ENCODE measurements at places on chromosomes 4 and X. TPM values are rescaled to one million over a fixed set of nuclear protein-coding genes. Genes with fewer than 3 reads are reported as not detected.

GRCh38 chrX:30649859-30650258 lies 3.4 kb upstream of the GK start:
- DNase-seq: no peak

GRCh38 chr4:160611181-160611580 lies 1508.3 kb downstream of the RAPGEF2 start:
- DNase-seq: no peak

DNA sequence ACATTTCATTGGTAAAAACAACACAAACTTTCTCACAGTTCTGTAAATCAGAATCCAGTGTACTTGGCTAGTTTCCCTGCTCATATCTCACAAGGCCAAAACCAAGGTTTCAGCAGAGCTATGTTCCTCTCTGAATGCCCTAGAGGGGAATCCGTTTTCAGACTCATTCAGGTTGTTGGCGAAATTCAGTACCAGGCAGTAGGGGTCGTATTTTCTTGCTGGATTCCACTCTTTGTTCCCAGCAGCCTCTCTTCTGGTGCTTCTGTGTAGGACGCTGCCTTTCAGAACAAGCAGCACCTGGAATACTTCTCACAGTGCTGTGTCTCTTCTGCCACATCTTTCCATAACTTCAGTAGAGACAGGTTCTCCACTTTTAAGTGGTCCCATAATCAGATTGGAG lies 351.9 kb downstream of the PCDH18 start:
- no peak for DNase-seq

DNA sequence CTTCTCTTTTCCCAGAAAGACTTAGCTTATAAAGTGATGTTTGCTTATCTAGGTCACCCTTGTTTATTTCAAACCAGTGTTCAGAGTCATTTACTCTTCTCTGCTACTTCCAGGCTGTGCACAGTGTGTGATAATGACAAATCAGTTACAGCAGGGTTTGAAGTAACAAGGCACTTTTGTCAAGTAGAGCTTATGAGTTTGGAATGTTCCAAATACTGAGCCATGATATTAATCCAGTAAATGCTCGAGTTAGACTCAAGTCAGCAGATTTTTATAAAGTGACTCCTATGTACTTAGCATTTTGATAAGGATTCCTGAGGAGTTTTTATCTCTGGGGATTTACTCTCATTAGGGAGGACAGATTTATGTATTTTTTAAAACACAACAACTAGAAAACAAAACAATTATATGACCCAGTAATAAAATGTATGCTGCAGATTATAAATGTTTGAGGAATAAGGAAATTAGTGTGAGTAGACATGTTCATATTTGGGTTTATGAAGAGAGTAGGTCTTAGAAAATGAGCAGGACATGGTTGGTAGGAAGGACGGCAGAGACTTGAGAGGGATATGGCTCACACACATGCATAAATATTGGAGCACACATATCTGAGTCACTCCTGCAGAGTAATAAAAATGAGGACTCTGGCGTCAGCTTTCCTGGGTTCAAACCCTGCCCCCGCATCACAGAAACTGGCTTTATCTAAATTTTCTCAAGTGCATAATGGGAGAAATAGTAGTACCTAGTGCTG lies 271.2 kb downstream of the FBXO8 start:
- DNase-seq: no peak

DNA sequence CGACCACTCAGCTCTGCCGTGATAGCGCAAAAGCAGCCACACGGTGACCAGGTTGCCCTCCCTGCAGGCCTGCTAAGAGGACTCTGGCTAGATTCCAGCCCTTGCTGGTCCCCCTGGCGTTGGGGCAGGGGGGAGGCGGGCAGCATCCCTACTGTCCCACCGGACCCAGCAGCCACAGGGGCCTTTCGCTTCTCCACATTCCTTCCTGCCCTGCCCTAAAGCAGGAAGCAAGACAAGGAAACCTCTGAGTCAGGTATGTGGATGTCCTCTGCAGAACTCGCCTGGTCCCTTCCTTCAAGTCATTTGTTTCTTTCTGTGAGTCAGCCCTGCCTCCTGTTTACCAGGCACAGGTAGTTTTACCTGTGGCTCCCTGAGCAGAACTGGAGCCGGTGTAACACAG lies 60.2 kb upstream of the CLDN34 start:
- DNase-seq: no peak

DNA sequence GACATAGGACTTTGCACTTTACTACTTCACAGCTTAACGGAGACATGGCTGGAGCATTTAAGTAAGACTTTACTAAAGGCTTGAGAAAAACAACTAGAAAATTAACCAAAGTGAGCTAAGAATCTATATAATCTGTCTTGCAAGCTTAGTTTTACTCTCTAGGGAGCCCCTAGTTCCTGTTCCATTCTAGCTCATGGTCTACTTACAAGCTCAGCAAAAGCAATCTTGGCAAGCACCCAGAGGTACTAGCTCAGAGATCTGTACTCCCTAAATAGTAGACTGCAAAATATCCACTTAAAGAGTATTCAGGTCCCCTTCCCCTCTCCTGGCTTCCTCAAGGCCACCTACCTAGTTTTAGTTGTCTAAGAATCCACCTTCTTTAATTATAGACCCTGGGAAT lies 469.0 kb downstream of the IDS start:
- DNase-seq: no peak

GRCh38 chrX:11461201-11462001 lies 168.2 kb downstream of the AMELX start:
- DNase-seq: no peak

- DNase-seq: no peak
These were observed 190.7 kb downstream of the GLUD2 start for GRCh38 chrX:121238093-121238492.

DNA sequence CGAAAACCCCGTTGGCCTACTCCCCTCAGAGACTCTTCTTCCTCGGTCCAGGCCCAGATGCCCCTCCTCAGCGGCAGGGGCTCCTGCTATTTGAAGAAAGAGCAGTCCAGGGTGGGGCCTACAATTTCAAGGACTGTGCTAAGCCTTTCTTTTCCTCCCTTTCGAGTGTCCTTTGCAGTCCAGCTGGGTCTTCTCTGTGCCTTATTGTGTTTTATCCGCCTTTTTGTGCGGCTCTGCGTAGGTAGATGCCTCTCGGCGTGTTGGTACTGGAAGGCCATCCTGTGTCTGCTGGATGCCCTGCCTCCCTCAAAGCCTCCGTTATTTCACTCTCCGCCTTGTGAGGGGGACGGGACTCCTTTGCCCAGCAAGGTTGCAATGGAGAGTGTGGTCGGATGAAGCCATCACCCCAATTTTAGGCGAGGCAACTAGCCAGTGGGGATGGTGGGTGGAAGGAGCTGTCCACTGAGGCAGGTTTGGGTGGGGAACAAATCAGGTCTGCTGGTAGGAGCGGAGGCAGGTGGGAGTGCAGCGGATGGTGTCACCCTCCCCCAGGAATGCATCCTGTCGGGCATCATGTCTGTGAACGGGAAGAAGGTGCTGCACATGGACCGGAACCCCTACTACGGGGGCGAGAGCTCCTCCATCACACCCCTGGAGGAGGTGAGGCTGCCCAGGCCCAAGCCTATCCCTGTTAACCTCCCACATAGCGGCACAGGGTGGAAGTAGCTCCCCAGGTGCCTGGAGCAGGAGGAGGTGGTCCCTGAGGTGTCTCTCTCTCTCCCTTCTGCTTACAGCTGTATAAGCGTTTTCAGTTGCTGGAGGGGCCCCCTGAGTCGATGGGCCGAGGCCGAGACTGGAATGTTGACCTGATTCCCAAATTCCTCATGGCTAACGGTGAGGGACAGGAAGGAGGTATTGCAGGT lies 1.3 kb downstream of the GDI1 start:
- DNase-seq: no peak

GRCh38 chr4:103948244-103949018 lies 228.6 kb upstream of the TACR3 start:
- no peak for DNase-seq

DNA sequence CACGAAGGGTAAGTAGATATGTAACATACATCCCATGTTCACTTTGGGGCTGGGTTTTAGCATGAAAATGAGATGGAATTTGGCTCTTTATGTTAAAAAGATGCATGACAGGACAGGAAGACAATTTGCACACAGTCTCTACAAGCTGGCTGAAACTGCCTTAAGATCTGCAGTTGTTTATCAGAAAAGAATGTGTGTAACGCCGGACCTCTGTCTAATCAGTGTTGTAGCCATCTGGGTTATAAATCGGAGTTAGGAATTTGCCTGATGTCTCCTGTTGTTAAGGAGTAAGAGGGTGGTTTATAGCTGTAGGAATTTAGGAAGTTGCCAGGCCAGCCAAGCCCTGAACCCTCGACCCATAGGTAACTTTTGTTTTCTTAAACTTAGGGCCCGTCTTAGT lies 562.9 kb upstream of the FAT1 start:
- no peak for DNase-seq

The CENPC gene
- total RNA-seq: 36.4 TPM

The F9 gene
- not detected for total RNA-seq

The PDGFRA gene
- total RNA-seq: 0.45 TPM

The DRD5 gene
- not detected for total RNA-seq

The GPM6B gene
- total RNA-seq: not detected

The RTL9 gene
- total RNA-seq: not detected

The CEP44 gene
- 25.1 TPM for total RNA-seq

The PAK3 gene
- total RNA-seq: 1.4 TPM

The EGFL6 gene
- 3.3 TPM for total RNA-seq

Data from activated CD4-positive, alpha-beta memory T cell treated with anti-CD3 and anti-CD28 coated beads, Interleukin-2, amount 10 ng/mL, durations not matched to agents 7 days and 5 days (primary cell).